ENCODE measurements at places on chromosomes 4 and X. TPM values are rescaled to one million over a fixed set of nuclear protein-coding genes. Genes with fewer than 3 reads are reported as not detected.

VGLL1 gene
- total RNA-seq = not detected

JADE1 gene
- total RNA-seq = 40.3 TPM

GRCh38 chrX:69961365-69962072, 88.2 kb downstream of the AWAT2 start:
- no peaks in the 10 kb centered on the region for H3K4me1 ChIP-seq
- H3K4me3 ChIP-seq = no peak overlapping the region
- H3K27me3 ChIP-seq = no peaks in the 10 kb centered on the region
- DNase-seq = no peak
- H3K27ac ChIP-seq = no peak overlapping the region
- no peaks in the 10 kb centered on the region for H3K36me3 ChIP-seq

DNA sequence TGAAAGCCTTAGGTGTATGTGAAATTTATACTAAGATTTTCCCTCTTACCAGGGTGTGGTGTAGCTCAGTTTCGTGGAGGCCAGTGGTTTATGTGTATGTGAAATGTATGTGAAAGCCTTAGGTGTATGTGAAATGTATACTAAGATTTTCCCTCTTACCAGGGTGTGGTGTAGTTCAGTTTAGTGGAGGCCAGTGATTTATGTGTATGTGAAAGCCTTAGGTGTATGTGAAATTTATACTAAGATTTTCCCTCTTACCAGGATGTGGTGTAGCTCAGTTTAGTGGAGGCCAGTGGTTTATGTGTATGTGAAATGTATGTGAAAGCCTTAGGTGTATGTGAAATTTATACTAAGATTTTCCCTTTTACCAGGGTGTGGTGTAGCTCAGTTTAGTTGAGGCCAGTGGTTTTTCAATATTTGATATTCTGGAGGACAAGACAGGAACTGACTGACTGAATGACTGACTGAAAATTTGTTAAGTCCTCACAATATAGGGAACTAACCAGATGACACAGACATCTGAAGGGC, 143.7 kb downstream of the NEXMIF start:
- peaks cover 5% of the 10 kb centered on the region for H3K4me1 ChIP-seq
- no peak for DNase-seq
- no peak overlapping the region for H3K27ac ChIP-seq
- H3K36me3 ChIP-seq = no peaks in the 10 kb centered on the region

DNA sequence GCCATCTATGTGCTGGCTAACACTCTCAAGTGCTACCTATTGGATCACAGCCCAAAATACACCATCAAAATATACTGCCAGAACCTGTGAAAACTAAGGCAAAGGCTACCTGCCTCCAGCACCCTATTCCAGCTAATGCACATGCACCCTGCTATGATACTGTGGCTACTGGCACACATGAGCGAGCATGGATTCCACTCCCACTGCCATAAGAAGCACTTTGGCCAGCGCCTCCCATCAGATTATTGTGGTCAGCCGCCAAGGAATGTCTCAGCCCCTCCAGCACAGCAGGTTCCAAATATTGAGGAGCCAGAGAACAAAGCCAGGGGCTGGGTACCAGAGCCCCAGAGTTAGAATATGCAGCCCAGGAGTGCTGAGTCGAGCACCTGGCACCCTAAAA, 32.5 kb upstream of the TMPRSS11F start:
- H3K4me3 ChIP-seq = no peak overlapping the region
- H3K27me3 ChIP-seq = peaks cover 3% of the 10 kb centered on the region
- no peaks in the 10 kb centered on the region for H3K4me1 ChIP-seq
- DNase-seq = no peak
- no peaks in the 10 kb centered on the region for H3K36me3 ChIP-seq
- H3K27ac ChIP-seq = no peak overlapping the region

- no peak overlapping the region for H3K27ac ChIP-seq
- H3K4me3 ChIP-seq = no peak overlapping the region
- peaks cover 7% of the 10 kb centered on the region for H3K27me3 ChIP-seq
- DNase-seq = no peak
Observed at GRCh38 chr4:25308761-25309160, 3.8 kb upstream of the ZCCHC4 start.

- H3K27ac ChIP-seq = no peak overlapping the region
- H3K4me1 ChIP-seq = no peaks in the 10 kb centered on the region
- DNase-seq = no peak
Observed at GRCh38 chrX:15416133-15416993, 32.1 kb upstream of the VEGFD start.

GRCh38 chr4:156974264-156974663, 2.7 kb upstream of the PDGFC start:
- H3K27ac ChIP-seq = no peak overlapping the region
- peaks cover 4% of the 10 kb centered on the region for H3K4me1 ChIP-seq
- H3K4me3 ChIP-seq = no peak overlapping the region
- H3K27me3 ChIP-seq = peaks cover 36% of the 10 kb centered on the region
- DNase-seq = no peak
- H3K36me3 ChIP-seq = no peaks in the 10 kb centered on the region

DNA sequence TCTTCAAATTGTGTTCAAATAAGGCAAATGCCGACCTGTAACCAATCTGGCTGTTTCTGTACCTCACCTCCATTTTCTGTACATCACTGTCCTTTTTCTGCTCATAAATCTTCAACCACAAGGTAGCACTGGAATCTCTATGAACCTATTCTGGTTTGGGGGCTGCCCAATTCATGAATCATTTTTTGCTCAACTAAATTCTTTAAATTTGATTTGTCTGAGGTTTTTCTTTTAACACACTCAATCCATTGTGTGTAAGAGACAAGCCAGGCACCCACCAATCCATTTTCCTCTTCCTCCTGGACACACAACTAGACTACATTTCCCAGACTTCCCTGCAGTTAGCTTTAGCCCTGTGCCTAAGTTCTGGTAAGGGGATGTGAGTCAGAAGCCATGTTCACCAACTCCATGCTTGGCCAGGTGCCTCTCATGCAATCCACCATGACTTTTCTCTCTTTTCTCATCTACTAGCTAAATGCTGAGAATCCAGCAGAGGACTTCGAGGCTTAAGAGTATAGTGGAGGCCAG, 193.2 kb upstream of the KLF3 start:
- no peak overlapping the region for H3K4me3 ChIP-seq
- H3K27ac ChIP-seq = no peak overlapping the region
- peaks cover 6% of the 10 kb centered on the region for H3K36me3 ChIP-seq
- H3K4me1 ChIP-seq = no peaks in the 10 kb centered on the region

DNA sequence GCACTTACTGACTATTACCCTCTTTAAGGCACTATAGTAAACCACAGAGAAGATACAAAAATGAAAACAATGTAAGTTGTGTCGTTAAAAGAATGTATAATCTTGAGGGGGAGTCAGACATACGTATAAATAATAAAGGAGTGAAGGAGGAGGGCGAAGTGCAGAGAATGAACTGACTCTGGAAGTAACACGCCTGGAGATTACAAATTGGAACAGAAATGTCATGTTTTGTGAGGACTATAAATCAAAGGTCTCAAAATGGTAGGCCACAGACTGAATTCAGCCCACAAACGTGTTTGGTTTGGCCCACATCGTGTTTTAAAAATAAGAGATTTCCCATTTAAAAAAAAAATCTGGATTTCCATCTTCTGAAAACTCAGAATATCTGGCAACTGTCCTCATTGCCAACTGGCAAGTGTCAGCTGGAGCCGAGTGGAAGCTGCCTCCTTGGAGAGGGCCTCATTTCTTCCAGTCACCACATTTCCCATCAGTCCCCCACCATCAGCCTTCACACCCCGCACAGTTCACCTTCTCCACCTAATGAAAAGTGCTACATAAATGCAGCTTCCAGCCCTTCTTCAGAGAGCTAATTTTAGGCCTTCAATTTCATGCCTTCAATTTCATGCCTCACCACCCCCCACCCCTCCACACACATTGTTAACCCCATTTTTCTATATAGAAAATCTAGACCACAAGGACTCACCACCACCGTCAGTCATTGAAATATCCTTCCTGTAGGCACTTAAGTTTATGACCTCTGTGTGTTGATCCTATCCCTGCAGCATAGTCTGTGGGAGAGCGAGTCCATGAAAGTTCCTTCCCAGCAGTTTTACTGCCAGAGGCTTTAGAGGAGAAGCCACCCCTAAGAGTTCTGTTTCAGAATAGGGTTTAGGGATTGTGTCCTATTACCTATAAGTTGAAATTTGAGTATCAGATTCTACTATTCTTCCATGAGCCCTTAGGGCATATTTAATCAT, 32.0 kb upstream of the COL25A1 start:
- no peak overlapping the region for H3K27ac ChIP-seq
- H3K27me3 ChIP-seq = peaks cover 38% of the 10 kb centered on the region
- H3K4me1 ChIP-seq = peaks cover 3% of the 10 kb centered on the region
- H3K36me3 ChIP-seq = no peaks in the 10 kb centered on the region

DNA sequence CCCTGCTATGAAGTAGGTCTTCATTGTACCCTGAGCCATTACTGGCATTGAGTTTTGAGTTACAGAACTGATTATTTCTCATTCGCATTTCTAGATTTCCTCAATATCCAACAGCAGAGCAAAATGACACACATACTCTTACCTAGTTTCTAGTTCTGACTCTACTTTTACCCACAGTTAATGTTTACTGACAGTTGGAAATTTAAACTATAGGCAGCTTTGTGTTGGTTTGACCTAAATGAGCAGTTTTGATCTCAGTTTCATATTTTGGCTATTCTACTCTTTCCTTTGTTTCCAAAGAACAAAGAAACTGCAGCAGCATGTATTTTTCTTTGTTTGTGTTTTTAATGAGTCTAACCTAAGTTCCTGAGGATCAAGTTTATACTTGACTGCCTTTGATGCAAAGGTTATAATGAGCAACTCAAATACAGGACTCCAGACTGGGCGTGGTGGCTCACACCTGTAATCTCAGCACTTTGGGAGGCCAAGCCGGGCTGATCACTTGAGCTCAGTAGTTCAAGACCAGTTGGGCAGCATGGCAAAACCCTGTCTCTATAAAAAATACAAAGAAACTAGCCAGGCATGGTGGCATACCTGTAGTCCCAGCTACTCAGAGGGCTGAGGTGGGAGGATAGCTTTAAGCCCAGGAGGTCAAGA, 30.4 kb downstream of the TXK start:
- no peak overlapping the region for H3K27ac ChIP-seq
- H3K4me1 ChIP-seq = peaks cover 15% of the 10 kb centered on the region
- no peak for DNase-seq
- peaks cover 44% of the 10 kb centered on the region for H3K36me3 ChIP-seq
- H3K27me3 ChIP-seq = no peaks in the 10 kb centered on the region
